ENCODE measurements at places on chromosomes 11 and 22.

DNA sequence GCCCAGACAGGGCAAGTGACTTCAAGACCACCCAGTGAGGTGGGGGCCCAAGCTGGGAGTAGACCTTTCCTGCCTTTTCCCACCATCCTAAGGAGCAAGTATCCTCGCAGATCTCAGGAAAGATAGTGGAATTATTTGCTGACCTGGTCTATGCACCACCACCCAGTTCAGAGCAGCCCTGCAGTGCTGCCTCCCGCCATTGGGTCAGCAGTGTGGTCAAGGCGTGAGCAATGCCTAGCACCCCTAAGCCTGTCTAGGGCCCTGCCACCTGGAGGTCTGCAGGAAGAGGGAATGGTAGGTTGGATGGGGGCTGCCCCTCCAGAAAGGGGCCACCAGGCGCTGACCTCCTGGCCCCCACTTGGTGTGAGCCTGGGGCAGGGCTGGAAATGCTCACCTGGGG lies 6.5 kb downstream of the MTFP1 start:
- DNase-seq, result no peak

GRCh38 chr22:37310815-37311595 lies 28.7 kb downstream of the CYTH4 start:
- no peak for DNase-seq

- no peak for DNase-seq
Measured at GRCh38 chr11:10973416-10973815, 115.6 kb upstream of the ZBED5 start.

DNA sequence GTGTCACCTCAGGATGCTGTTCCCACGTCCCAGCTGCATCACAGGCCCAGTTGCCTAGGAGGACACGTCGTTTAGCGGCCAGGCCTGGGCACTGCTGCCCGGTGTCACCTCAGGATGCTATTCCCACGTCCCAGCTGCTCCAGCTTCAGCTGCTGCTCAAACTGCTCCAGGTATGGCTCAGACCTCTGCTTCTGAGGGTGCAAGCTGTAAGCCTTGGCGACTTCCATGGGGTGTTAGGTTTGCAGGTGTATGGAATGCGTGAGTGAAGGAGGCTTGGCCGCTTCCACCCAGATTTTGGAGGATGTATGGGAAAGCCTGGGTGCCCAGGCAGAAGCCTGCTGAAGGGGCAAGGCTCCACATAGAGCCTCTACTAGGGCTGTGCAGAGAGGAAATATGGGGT lies 205.3 kb upstream of the B3GAT1 start:
- no peak for DNase-seq

DNA sequence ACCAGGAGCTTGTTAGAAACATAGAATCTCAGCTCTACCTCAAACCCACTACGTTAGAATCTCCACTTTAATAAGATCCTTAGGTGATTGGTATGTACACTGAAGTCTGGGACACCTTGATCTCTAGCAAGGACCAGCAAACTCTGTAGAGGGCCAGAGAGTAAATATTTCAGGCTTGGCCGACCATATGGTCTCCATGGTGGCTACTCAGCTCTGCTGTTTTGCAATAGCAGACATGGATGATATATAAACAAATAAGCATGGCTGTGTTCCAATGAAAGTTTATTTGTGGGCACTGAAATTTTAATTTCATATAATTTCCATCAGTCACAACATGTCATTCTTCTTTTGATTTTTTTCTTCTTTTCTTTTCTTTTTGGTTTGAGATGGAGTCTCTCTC lies 23.9 kb downstream of the UBASH3B start:
- DNase-seq, result no peak

DNA sequence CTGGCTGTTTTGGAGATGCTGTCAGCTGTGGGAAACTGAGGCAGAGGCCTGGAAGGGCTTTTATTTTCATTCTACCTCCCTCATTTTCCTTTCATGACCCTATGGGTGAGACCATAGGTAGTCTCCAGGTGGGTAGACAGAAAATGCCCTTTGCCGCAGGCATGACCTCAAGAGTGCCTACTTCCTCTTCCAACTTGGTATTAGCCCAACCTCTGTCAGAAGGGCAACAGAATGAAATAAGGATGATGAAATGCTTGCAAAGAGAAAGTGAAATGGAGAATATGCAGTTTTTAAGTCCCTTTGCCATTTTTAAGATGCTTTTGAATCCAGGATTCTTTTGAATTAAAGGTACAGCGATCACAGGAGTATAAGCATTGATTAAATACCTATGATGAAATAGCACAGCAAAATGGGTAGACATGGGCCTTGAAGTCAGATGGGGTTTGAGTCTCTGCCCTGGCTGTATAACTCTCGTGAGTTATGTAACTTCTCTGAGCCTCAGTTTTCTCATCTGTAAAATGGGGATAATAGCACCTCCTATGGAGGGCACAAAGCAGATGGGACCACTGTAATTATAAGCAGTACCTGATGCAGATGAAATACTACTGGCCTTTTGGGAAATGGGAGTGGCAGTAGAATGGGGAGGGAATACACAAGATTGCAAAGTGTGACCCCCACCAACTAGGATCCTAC lies 3.7 kb downstream of the ASPHD2 start:
- no peak for DNase-seq

DNA sequence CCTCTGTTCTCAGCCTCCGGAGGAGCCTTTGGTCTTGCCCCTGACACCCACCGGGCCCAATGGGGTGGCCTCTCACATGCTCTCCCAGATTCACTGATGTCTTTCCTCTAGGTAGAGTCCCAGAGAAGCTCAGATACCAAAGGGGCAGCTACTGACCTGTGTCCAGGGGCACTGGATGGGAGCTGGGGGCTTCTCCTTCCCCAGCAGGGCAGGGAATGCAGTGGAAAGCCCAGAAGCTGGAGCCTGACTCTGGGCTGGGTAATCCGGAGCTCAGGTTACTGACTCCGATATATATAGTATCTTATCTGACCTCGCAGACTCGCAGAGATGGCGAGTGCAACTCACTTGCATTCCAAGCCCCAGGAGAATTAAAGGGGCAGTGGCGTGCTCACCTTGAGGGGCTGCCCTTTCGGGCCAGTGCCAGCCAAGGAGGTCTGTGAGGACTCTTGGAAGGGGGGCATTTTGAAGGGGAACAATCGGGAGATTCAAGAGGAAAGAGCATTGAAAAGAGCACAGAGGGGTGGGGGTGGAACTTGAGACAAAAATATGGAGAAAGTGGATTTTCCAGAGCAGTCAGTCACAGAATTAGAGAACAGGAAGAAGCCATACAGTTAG lies 2.5 kb downstream of the USP2 start:
- no peak for DNase-seq

DNA sequence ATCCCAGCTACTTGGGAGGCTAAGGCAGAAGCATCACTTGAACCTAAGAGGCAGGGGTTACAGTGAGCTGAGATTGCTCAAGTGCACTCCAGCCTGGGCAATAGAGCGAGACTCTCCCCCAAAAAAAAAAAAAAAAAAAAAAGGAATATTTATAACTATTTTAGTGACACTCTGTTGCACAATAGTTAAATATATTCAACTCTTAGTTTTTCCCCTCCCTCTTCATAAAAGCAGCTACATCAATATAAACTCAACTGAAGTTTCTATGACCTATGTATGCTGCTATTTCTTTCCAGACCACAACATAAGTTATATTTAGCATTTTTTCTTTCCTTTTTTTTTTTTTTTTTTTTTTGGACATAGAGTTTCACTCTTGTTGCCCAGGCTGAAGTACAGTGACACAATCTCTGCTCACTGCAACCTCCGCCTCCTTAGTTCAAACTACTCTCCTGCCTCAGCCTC lies 19.2 kb downstream of the CELF1 start:
- no peak for DNase-seq

DNA sequence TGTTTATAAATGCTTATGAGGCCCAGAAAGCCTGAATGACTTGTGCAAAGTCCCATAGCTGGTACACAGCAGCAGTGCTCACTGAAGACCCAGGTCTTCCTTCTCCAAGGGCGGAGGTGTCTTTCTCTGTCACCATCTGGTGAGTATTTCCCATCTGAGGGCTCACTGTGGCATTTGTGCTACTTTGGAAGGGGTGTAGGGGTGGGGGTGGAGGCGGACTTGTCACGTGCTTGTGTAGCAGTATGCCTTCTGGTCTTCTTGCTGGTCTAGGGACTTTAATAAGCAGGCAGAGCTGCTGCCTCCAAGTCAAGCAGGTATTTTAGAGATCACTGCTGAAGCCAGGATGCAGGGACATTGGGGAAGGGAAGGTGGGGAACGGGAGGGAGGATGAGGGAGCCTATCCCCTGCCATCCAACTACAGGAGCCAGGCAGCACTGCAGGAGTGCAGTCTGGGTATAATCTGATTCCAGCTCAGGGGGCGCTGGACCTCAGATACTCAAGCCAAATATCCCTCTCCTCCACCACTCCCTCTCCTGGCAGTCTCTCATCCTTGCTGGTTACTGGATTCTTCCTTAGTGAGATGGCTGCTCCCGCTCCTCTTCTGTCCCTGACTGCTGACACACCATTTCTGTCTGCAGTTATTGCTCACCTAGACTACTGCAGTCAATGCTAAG lies 3.4 kb downstream of the ABCC8 start:
- DNase-seq, result no peak

DNA sequence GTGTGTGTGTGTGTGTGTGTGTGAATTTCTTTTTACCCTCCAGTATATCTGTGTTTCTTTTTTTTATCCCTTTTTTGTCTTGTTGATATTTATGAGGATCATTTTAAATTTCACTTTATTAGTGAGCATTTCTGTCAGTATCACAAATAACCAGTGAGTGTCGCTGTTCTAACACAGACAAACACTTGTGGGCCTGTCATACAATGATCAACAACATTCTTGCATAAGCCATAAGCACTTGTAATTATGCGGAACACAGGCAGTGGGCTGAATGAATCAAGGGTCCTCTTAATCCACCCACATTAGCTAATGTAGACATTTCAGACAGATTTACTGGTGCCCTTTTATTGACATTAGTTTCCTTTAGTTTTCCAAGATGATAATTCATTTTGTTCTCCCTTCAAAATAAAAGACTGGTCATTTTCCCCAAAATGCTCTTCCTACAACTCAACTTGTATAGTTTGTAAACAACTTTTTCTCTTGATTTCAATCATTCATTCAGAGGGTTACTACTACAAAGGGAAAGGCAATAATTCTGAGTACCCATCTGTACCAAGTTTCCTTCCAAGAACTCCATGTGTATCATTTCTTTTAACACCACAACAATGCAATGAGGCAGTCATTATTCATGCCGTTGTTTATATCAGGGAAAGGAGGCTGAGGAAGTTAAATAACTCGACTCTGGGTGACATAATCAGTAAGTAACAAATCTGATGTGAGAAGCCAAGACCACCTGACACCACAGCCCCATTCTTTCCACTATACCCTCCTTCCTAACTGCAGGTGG lies 34.5 kb upstream of the ANO3 start:
- no peak for DNase-seq
